ENCODE measurements at places on chromosomes 1 and 21.
A peak's percentile ranks its signal among the peaks of the same experiment; 100 is the strongest.

DNA sequence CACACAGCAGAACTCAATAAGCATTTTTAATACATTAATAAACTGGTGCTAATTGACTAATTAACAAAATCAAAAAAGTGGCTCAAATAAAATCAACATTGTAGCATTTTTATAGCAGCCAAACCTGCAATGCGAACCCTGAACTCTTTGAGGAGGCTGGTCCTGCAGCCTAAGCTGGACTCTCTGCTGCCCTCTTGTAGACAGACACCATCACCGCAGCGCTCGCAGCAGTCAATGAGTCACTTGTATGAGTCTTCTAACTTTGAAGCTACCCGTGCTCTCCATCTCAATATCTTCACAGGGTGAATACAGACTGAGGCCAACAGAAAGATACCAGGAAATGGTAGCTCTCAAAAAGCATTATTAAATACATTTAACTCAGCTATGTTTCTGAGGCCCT lies 9.7 kb upstream of the KRTAP7-1 start:
- no peak for DNase-seq

GRCh38 chr1:182459949-182460348 lies 10.0 kb downstream of the RGSL1 start:
- no peak for DNase-seq

GRCh38 chr1:34013958-34014737 lies 150.3 kb downstream of the HMGB4 start:
- DNase-seq = no peak

- DNase-seq = peak; percentile 73
These were observed 70.3 kb downstream of the PIK3CD start for GRCh38 chr1:9721606-9722377.

DNA sequence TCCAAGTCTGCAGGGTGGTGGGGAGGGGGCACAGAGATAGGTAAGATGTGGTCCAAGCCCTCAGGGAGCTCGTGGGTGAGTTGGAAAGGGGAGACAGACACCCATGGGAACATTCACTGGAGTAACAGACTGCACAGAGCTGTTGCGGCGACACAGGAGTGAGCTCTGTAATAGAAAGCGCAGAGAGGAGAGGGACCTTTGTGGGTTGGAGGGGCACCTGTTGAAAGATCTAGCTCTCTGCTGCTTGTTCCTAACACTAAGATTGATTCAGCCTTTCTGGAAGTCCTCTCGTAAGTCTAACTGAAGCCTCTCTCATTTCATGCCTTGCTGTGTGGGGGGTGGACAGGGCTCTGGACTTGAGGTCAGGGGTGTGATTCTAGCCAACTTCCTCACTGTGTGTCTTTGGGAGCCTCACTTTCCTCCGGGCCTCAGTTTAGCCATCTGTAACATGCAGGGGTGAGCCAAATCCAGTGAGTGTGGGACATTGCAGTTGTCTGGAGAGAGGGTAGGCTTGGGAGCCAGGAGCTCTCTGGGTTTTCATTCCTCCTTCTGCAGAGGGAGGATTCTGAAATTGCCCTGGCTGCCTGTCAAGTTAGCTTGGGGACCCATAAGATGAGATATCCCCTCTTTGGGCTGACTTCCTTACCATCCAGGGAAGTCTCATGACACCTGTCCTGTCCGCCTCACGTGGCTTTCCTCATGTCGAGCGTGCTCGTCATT lies 2.0 kb upstream of the ACOT11 start:
- no peak for DNase-seq

GRCh38 chr1:50972766-50973165 lies 2.7 kb downstream of the CDKN2C start:
- DNase-seq = no peak

- no peak for DNase-seq
These were observed 119.2 kb downstream of the EDEM3 start for GRCh38 chr1:184635347-184635979.

DNA sequence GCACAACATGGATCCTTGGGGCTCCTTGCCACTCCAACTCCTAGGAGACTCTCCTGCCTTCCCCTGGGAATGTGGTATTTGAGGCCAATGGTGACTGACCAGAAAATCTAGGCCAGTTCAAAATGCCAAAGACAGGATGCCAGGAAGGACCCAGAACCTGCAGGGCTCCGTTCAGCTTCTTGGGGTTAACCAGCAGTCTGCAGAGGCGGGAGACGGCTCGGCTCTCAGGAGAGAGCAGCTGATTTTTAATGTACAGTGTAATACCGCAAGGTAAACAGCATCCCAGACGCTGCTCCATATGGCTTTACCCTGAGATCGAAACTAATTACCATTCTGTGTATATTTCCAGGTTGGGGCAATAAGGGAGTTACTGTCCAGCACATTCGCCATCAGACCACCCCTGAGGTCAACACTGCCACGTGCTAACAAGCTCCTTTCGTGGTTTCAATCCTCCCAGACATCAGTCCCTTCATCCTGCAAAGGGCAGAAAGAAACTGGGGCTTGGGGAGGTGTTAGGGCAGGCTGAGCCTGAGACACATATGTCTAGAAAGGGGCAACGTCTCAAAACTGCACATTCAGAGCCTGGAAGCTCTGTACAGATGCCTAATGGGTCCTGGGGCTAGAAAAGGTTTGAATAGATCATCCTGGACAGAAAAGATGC lies 16.7 kb downstream of the ITPKB start:
- no peak for DNase-seq

DNA sequence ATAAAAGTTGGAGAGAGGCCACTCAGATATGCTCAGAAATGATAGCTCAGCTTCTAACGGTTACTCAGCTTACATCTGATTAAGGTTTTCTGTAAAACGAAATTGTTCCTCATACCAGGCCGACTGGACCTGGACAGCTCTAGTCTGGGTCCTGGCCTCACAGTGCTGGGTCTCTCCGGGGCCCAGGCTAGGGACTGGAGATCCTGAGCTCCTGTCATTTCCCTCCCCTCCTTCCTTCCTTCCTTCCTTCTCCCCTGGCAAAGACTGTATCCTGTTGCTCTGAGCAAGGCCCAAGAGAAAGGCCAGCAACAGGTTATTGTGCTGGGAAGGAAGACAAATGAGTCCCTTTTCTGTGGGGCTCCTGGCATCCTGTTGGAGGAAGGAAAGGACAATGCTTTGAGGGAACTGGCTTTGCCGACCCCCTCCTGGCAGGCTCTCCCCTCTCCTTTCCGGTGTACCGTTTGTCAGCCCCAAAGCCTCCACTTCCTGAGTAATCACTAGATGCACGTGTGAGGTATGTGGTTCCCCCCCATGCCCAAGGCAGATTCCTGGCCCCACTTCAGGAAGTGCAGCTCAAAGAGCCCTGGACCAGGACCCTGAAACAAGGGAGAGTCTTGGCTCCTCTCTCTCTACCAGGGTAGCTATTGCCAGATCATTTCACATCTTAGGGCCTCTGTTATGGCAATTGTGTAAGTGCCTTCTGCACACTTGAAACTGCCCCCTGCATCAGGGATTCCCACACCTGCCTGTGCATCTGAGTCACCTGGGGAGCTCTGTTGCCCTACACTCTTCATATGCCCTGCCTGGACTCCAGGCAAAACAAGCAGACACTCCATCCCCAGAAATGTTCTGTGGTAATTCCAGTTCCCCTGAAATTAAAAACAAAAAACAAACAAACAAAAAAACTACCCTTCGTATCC lies 212.7 kb upstream of the FGGY start:
- no peak for DNase-seq

GRCh38 chr1:17948594-17948993 lies 159.0 kb upstream of the IGSF21 start:
- DNase-seq = no peak

DNA sequence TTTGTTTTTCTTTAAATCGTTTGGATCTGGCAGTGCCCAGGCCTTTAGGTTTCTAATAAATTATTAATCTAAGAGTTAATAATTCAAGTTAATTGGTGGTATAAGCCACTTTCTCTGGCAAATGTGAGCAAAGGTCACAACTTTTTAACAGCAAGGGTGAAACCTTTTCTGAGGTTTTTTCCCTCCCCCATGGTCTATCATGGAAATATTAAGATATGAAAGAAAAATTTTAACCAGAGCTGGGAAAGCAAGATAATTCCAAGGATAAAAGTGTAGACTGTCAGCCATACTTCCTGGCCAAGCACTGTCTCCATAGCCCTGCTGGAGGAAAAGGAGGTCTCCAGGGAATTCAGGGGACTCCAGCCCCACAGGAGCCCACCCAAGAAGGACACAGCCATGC lies 341.2 kb downstream of the SETD4 start:
- DNase-seq = no peak

DNA sequence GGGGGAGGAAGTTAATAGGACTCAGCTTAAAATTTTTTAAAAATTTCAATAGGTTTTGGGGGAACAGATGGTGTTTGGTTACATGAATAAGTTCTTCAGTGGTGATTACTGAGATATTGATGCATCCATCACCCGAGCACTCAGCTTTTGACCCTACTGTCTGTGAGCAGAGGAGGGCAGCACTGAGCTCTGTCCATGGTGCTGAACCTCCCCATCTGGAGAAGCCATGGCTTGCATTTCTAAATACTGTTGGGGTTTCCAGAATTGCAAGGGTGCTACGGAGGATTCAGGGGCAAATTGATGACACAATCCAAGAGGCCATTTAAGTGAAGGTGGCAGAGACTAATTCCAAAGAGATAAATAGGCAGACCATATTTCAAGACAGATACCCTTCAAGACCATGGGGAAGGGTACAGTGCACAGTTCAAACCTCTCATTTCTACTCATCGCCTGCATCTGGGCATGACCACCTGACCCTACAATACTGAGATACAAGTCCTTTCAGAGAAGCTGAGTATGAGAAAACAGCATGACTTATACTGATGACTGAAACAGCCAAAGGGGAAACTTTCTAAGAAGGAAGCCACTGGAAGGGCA lies 17.2 kb downstream of the SYT2 start:
- DNase-seq = peak; percentile 20

DNA sequence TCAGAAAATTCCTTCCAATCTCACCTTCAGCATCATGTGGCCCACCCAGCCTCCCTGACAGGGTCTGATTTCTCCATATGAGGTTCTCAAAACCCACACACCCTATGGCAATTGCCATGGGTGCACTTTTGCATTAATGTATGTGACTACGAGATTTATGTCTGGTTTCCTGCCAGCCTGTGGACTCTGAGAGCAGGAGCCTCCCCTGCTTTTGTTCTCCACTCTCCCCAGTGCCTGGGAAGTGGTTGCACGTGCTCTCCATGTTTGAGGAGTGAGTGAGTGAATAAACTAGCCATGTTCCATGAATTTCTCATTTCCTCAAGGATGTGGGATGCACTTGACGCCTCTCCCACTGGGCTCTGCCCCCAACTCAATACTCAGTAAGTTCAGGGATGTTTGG lies 91.2 kb downstream of the ACTL8 start:
- no peak for DNase-seq

DNA sequence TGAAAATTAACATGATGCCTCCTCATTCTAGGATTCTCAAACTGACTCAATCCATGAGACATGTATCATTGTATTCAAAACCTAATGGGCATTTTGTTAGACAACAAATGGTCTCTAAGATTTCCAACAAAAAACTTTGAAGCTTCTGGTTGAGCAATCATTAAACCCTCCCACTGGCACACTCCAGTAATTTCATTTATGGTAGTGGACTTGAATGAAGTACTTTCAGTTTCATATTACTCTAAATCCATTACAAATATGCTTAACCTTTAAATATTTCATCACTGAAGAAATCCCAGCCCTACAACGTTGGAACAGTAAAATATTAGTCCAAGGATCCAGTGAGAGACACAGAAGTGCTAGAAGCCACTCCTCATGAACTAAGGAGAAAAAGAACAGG lies 43.5 kb downstream of the GBP6 start:
- DNase-seq = no peak

GRCh38 chr21:27298465-27298864 lies 331.6 kb upstream of the ADAMTS5 start:
- no peak for DNase-seq

DNA sequence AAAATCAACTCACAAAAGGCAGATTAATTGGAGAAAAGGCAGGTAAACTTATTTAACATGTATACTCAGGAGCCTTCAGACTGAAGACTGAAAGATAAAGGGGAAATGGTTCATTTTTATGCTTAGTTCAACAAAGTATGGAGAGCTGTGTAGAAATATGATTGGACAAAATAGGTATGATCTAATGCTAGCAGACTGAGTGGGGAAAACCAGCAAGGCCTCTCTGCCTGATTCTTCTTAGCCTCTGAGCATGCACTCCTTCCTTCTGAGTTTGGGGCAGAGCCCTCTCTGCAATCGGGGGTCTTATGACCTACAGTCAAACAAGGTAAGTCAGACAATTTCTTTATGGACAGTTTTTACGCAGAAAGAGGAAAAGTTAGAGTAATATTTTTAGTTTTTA lies 38.8 kb upstream of the SUCO start:
- no peak for DNase-seq

DNA sequence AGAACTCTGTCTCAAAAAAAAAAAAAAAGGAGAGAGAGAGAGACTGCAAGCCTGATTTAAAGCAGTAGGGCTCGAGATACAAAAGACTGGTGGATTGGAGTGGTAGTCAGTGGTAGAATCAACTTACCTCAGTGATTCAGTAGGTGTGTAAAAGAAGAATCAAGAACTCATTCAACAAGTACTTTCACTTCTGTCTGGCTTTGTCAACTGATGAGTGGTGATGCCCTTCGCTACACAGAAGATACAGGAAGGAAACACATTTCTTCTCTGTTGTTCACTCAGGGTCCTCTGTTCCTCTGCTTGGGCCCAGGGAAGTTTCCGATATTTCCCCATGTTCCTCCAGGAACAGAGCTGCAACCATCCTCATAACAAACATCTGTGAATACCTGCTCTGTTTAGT lies 68.6 kb upstream of the COG2 start:
- DNase-seq = no peak

DNA sequence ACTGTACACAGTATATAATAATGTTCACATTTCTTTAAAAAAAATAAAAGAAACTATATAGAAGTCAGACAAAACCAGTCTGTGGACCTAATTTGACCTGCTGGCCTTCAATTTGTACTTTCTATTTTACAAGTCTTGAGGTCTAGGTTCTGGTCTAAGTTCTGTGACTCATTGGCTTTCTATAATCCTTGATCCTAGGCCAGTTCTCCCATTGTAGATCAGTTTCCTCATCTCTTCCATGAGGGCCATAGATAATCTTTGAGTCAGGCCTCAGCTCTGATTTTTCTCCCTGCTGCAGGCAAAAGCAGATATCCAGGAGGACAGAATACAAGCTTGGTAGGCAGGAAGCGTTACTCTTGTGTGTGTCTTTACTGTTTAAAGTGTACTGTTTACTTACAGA lies 603.7 kb upstream of the CAMK1G start:
- no peak for DNase-seq

GRCh38 chr1:26546375-26546774 lies 16.8 kb downstream of the RPS6KA1 start:
- no peak for DNase-seq
